Glutamatergic neuron (in vitro differentiated cells): ENCODE measurements at places on chromosomes 1 and 21. TPM values are rescaled to one million over a fixed set of nuclear protein-coding genes. Genes with fewer than 3 reads are reported as not detected.

The HHAT gene
- total RNA-seq, result 2.3 TPM

- no peak overlapping the region for H3K27ac ChIP-seq
- peaks cover 58% of the 10 kb centered on the region for H3K4me1 ChIP-seq
- no peak overlapping the region for H3K4me3 ChIP-seq
- H3K36me3 ChIP-seq, result no peaks in the 10 kb centered on the region
- H3K27me3 ChIP-seq, result peaks cover 8% of the 10 kb centered on the region
These were observed 66.5 kb downstream of the PLPP3 start for GRCh38 chr1:56512724-56513494.

The IFNGR2 gene
- 9.6 TPM for total RNA-seq

DNA sequence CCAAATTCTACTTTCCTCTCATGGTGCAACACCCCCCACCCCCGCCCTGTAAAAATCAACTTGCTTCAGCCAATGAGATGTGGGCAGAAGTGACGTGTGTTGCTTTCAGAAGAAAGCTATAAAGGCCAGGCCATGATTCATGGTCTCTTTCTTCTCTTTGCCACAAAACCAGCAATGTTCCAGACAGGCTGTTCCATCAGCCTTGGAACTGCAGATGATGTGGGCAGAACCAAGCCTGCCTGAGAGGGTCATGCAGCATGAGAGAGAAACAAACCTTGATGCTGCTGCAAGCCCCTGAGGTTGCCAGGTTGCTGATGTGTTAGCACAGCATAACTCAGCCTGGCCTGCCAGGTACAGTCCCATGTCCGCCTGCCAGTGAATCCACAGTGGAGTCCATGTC, 41.8 kb downstream of the MIS18A start:
- H3K4me3 ChIP-seq, result no peak overlapping the region
- peaks cover 5% of the 10 kb centered on the region for H3K36me3 ChIP-seq
- H3K27ac ChIP-seq, result no peak overlapping the region
- DNase-seq, result no peak
- H3K4me1 ChIP-seq, result peaks cover 2% of the 10 kb centered on the region

- DNase-seq, result peak; percentile 13
- no peak overlapping the region for H3K27ac ChIP-seq
- H3K4me3 ChIP-seq, result no peak overlapping the region
- H3K36me3 ChIP-seq, result peaks cover 5% of the 10 kb centered on the region
These were observed 224.9 kb downstream of the PTPRU start for GRCh38 chr1:29461115-29461739.

DNA sequence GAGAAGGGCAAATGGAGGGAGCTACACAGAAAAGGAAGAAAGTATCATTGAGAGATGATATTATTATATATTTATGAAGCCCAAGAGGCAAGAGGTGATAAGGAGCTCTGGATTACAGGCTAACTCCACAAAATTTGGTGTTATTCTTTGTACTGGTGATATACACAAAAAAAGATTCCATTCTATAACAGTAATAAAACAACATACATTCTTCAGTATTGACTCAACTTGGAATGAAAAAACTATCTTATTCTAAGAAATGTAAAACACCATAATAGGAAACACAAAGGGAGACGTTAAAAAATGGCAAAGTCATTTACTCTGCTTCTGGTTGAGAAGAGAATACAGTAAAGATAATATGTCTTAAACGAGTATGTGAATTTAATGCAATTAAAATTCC, 99.4 kb downstream of the TEX35 start:
- H3K36me3 ChIP-seq, result no peaks in the 10 kb centered on the region
- no peak overlapping the region for H3K27ac ChIP-seq
- H3K4me3 ChIP-seq, result no peak overlapping the region
- no peaks in the 10 kb centered on the region for H3K27me3 ChIP-seq
- H3K4me1 ChIP-seq, result no peaks in the 10 kb centered on the region
- DNase-seq, result no peak

GRCh38 chr1:92872719-92873118, 40.9 kb downstream of the RPL5 start:
- H3K4me1 ChIP-seq, result peaks cover 3% of the 10 kb centered on the region
- no peaks in the 10 kb centered on the region for H3K27me3 ChIP-seq
- no peaks in the 10 kb centered on the region for H3K36me3 ChIP-seq

GRCh38 chr1:198922638-198923430, 284.0 kb downstream of the PTPRC start:
- DNase-seq, result no peak
- no peak overlapping the region for H3K27ac ChIP-seq
- no peaks in the 10 kb centered on the region for H3K36me3 ChIP-seq
- H3K4me1 ChIP-seq, result no peaks in the 10 kb centered on the region

DNA sequence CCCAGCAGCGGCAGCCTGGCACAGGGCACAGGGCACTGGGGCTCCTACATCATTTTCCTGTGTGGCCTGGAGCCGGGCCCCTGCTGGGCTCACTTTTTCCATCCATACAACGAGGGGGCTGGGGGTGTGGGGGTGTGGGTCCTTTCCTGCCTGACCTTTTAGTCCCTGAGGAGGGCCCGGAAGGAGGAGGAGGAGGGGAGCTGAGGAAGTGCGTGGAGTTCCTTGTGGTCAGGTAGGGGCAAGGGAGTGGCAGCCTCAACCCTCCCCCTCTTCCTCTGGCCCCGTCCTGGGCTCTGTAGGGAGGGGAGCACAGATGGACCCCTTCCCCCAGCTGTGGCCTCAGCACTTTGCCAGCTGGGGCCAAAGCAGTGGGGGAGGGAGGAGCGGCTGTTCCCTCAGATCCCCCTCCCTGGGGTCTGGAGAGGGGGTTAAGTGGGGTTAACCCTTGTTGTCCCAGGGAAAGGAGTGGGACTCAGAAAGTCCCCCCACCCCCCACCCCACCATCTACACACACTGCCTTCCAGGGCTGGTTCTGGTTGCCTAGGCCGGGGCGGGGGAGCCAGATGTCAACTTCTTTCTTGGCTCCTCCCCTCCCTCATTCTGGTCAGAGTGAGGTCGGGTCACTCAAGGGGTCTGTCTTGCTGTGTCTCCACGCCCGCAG, 5.7 kb downstream of the NTRK1 start:
- peak; percentile 53 for DNase-seq
- peaks cover 15% of the 10 kb centered on the region for H3K27me3 ChIP-seq
- no peaks in the 10 kb centered on the region for H3K36me3 ChIP-seq
- H3K27ac ChIP-seq, result peak overlapping the region; percentile 89
- H3K4me3 ChIP-seq, result peak overlapping the region; percentile 76

- no peak overlapping the region for H3K4me3 ChIP-seq
- no peaks in the 10 kb centered on the region for H3K36me3 ChIP-seq
These were observed 137.8 kb downstream of the LMX1A start for GRCh38 chr1:165218731-165219130.

GRCh38 chr1:2966449-2967328, 54.6 kb upstream of the ACTRT2 start:
- no peak for DNase-seq
- H3K27ac ChIP-seq, result no peak overlapping the region
- H3K4me1 ChIP-seq, result no peaks in the 10 kb centered on the region
- H3K27me3 ChIP-seq, result peaks cover 3% of the 10 kb centered on the region
- no peaks in the 10 kb centered on the region for H3K36me3 ChIP-seq

GRCh38 chr1:216173376-216173995, 249.8 kb downstream of the USH2A start:
- H3K27ac ChIP-seq, result no peak overlapping the region
- H3K27me3 ChIP-seq, result no peaks in the 10 kb centered on the region
- no peak overlapping the region for H3K4me3 ChIP-seq
- no peaks in the 10 kb centered on the region for H3K36me3 ChIP-seq
- H3K4me1 ChIP-seq, result peaks cover 2% of the 10 kb centered on the region
- DNase-seq, result no peak

DNA sequence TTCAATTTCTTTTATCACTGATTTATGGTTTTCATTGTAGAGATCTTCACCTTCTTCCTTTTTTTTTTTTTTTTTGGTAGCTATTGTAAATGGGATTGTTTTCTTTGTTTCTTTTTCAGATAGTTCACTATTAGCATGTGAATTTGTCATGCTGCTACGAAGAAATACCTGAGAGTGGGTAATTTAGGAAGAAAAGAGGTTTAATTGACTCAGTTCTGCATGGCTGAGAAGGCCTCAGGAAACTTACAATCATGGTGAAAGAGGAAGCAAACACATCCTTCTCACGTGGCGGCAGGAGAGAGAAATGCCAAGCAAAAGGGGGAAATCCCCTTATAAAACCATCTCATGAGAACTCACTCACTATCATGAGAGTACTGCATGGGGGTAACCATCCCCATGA, 66.4 kb downstream of the DAB1 start:
- no peaks in the 10 kb centered on the region for H3K36me3 ChIP-seq
- DNase-seq, result no peak
- peaks cover 3% of the 10 kb centered on the region for H3K27me3 ChIP-seq
- H3K4me3 ChIP-seq, result no peak overlapping the region

- H3K4me3 ChIP-seq, result no peak overlapping the region
- no peaks in the 10 kb centered on the region for H3K27me3 ChIP-seq
- H3K27ac ChIP-seq, result no peak overlapping the region
- no peaks in the 10 kb centered on the region for H3K36me3 ChIP-seq
These were observed 40.6 kb downstream of the NTNG1 start for GRCh38 chr1:107181253-107181969.

GRCh38 chr1:84430546-84430945, 32.3 kb downstream of the DNASE2B start:
- H3K4me1 ChIP-seq, result peaks cover 5% of the 10 kb centered on the region
- no peak for DNase-seq
- H3K27me3 ChIP-seq, result no peaks in the 10 kb centered on the region
- no peak overlapping the region for H3K27ac ChIP-seq
- no peak overlapping the region for H3K4me3 ChIP-seq

GRCh38 chr1:30916296-30916695, 7.7 kb upstream of the SDC3 start:
- H3K4me1 ChIP-seq, result peaks cover 5% of the 10 kb centered on the region
- peaks cover 5% of the 10 kb centered on the region for H3K27me3 ChIP-seq
- H3K36me3 ChIP-seq, result no peaks in the 10 kb centered on the region

DNA sequence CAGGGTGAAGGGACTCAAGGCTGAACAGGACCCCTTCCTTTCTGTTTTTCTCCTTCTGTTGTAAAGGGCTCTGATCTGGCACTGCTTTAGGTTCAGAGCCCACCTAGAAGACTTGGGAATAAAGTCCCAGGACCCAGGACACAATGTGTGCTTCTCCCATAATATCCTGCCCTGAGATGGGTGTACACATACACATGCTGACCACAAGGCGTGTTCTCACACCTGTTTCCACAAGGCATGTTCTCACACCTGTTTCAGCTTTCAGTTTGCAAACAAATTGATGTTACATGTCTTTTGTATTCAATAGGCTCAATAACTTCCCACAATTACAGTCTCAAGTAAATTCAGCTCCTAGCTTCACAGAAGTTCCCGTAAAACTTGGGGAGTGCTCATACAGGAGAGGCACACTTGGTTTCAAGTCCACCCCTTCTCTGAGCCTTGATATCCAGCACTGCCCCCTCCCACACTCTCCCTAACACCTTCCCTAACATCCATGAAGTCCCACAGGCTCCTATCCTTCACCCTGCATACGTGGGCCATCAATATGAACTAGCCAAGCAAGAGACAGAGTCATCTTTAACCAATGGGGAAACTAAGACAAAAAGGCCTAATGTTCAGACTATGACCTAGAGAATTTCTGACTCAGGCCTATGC, 41.7 kb downstream of the ERI3 start:
- no peaks in the 10 kb centered on the region for H3K27me3 ChIP-seq
- H3K36me3 ChIP-seq, result no peaks in the 10 kb centered on the region
- H3K4me1 ChIP-seq, result peaks cover 19% of the 10 kb centered on the region
- no peak for DNase-seq
- no peak overlapping the region for H3K27ac ChIP-seq

DNA sequence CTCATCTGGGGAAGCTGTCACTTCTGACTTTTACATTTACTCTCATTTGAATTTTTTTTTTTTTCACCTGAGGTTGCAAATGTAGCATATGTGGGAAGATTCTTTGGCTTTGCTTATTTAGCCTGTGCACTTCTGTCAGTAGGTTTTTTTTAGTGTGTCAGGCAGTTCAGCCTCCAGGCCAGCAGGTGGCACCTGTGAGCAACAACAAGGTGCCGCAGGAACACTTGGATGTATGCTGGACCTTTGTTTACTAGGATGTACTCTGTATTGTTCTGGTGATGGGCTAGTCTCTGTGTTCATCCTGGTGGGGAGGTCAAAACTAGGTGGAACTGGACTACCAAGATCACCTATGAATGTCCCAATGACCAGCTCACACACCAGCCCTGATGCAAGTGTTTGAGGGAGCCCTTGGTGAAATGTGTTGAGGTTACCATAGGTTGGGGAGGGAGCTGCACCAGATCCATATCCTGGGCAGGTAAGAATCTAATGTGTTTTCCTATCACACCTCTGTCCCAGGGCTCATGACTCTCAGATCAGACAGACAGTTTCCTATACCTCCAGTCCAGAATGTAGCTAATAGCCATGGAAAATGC, 618.2 kb downstream of the BRINP3 start:
- H3K27me3 ChIP-seq, result no peaks in the 10 kb centered on the region
- H3K36me3 ChIP-seq, result peaks cover 7% of the 10 kb centered on the region
- H3K4me3 ChIP-seq, result no peak overlapping the region
- H3K27ac ChIP-seq, result no peak overlapping the region
- DNase-seq, result peak; percentile 60
- H3K4me1 ChIP-seq, result no peaks in the 10 kb centered on the region

- H3K27me3 ChIP-seq, result peaks cover 6% of the 10 kb centered on the region
- DNase-seq, result no peak
- peaks cover 25% of the 10 kb centered on the region for H3K4me1 ChIP-seq
- no peak overlapping the region for H3K27ac ChIP-seq
- no peak overlapping the region for H3K4me3 ChIP-seq
- H3K36me3 ChIP-seq, result no peaks in the 10 kb centered on the region
These were observed 130.3 kb downstream of the CASZ1 start for GRCh38 chr1:10665930-10666850.

GRCh38 chr1:159076438-159077119, at the start of gene AIM2:
Gene AIM2 (minus strand): TSS chr1:159076766. CDS start chr1:159073499, 3,267 bp downstream.
- peaks cover 30% of the 10 kb centered on the region for H3K4me1 ChIP-seq
- no peak within 1 kb of the TSS for H3K27ac ChIP-seq

The VSIG8 gene
- total RNA-seq, result not detected

The UTS2 gene
- total RNA-seq, result not detected

DNA sequence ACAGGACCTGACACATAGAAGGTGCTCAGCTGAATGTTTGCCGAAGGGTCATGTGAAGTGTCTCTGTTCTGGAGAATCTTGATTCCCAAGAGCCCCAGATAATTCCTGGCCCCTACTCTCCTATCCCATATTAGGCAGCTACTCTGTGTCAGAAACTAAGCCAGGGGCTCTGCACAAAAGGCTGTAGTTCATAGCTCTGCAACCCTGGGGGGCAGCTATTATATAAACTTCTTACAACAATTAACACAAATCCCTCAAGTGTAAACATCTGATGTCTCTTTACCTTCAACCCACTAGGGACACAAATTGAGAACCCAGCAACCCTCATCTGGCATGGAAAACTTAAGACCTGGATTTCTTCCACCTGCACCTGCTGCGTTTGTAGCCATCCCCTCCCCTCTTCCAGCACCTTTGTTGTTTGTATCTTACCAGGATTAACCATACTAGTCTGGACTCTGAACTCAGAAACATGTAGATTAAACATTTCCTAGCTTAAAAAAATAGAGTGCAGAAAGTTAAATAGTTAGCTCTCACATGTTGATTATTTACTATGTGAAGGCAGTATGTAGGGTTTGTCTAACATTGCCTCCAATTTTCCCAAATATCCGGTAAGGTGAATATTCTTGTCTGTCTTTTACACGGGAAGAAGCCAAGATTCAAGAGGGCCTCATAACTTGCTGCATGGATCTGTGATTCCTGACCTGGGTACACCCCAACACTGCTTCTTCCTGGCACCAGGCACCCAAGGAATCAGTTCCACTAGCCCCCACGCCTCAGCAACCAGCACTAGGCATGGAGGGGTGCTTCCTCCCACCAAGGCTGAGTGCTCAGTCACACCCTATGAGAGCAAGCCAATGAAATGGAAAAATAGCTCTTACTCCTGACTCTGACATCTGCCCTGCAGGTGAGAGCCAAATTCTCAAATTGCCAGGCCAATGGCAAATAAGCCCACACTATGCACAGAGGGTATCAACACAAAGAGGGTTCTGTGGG, 220.7 kb upstream of the HOOK1 start:
- H3K27ac ChIP-seq, result no peak overlapping the region
- no peak for DNase-seq
- no peak overlapping the region for H3K4me3 ChIP-seq
- H3K36me3 ChIP-seq, result no peaks in the 10 kb centered on the region
- H3K4me1 ChIP-seq, result no peaks in the 10 kb centered on the region
